ENCODE measurements at places on chromosomes 6 and 20.
A peak's percentile ranks its signal among the peaks of the same experiment; 100 is the strongest.

- DNase-seq: peak; percentile 96
Measured at GRCh38 chr20:25399037-25399430, 8.4 kb upstream of the ABHD12 start.

DNA sequence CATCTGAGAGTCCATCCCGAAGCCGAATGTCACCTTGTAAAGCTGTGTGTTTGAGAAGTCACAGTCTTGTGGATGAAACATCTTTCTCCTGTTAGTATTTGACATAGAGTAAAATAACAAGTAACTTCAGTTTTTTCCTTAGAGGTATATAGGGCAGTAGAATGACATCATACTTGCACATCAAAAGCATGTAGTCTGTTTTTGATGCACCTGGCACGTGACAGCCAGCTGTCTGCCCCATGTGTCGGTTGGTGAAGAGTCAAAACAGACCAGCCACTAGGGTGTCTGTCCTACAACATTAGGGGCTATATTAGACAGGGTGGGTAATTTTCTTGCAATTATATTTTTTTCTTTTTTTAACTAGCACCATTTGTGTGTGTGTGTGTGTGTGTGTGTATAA lies 70.2 kb downstream of the SNX9 start:
- DNase-seq: no peak

- DNase-seq: no peak
Measured at GRCh38 chr6:15285682-15286294, 39.9 kb downstream of the JARID2 start.

GRCh38 chr6:149492798-149493343 lies 8.1 kb upstream of the ZC3H12D start:
- DNase-seq: no peak

DNA sequence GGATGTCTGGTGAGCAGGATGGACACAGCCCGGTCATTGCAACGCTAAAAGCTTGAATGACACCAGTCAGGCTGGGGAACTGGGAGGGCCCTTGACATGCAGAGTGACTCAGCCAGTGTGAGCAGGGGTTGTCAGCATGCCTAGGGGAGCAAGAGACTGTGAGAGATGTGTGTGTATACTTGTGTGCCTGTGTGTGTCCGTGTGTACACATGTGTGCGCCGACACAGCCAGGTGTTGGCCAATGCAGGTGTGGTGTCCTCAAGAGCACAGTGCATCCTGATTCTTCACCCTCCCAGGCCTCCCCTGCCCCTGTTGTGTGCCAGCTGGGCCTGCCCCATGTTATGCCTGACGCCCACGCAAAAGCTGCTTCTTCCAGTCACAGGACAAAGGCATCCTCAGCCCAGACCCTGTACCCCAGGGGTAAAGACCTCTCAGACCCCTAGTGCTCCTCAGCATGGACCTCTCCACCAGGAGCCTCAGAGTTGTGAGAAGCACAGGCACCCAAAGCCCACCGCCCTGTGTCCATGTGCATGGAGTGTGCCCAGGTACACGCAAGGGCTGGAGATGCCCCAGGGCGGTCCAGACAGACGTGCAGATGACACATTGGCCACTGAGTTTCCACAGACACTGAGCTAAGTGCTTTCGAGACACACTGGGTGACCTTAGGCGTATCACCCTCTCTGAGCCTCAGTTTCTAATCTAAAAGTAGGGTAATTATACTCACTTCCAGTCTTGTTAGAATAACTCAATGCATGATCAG lies 16.6 kb downstream of the NRSN2 start:
- no peak for DNase-seq

- no peak for DNase-seq
Measured at GRCh38 chr6:22083119-22083518, 213.7 kb downstream of the PRL start.

- no peak for DNase-seq
Measured at GRCh38 chr20:49982072-49982345, 771 bp upstream of the SNAI1 start.

- no peak for DNase-seq
Measured at GRCh38 chr6:52392944-52393343, 27.2 kb upstream of the EFHC1 start.

DNA sequence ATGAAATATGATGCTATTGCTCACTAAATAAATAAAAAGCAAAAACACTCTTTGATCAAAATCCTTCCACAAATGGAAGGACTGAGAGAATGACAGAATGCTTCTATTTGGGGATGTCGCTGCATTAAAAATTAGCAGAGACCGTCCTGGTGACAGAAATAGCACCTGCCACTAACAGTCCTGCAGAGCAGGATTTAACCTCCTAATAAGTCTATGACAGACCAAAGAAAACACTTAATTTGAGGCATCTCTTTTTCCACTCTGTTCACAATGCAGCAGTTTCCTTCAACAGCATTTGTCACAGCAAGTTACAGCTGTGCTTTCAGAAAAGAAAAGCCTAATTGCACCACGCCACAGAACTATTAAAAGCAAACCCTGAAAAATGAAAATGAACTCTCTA lies 140.6 kb upstream of the BEND6 start:
- peak; percentile 56 for DNase-seq

GRCh38 chr6:7761051-7761450 lies 35.2 kb downstream of the BMP6 start:
- DNase-seq: no peak

GRCh38 chr6:14634072-14634471 lies 516.5 kb downstream of the CD83 start:
- no peak for DNase-seq

- DNase-seq: no peak
Measured at GRCh38 chr6:105319331-105319730, 83.6 kb downstream of the PREP start.

GRCh38 chr20:5197270-5197827 lies 70.5 kb downstream of the CDS2 start:
- DNase-seq: no peak

DNA sequence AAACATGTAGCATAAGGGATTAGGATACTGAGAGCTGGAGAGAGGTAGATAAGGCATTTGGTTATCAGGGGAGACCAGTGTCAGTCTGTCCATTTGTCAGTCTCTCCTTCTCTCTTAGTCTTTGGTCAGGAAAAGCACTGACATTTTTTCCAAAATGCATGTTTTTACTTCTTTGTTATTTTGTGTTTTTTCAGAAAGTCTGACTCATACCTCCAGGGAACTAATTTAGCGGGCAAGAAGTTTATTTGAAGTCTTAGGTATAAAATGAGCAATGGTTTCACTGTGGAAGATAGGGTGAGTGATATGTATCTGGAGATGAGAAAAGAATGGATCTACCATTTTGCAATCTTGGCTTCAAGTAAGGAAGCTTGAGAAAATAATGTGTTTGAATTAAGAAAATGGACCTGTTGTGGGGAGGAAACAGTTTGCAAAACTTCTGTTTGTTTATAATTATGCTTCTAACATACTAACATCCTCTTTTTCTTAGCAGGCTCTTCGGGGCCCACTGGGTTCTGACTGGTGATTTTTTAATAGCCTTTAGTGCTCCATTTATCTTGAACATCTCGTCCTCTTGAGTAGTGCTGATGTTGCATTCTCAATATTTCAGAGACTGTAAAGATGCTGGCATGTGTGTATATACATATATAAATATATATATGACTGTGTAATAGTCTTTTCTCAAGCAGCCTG lies 66.9 kb upstream of the FABP7 start:
- DNase-seq: no peak

DNA sequence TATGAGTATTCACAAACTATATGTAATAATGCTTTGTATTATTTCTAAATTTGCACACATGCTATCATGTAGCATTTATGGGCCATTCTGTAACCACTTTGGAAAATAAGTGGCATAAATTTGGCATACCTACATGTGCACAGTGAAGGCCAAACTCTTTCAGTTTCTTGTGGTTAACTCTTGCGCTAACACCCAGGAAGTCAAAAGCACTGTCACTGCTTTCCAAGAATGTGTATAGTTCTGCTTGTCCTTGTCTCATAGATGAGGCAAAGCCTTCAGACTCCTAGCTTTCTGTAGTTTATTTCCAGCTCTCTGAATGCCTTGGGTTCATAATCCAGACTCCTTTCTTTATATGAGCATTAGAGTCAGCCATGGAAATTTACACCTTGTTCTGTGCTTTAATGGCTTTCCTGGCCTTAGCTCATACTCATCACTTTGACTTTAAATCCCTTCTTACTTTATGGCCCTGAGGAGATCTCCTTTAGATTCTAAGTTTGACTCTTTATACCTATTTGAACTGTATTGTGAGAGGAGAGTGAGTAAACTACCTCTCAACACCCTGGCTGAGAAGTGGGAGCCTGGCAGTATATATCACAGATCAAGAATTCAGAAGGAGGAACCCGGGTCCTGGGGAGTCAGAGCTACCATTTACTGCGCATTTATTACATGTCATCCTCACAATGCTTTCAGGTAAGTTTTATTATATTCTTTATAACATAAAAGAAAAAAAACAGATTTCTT lies 949 bp upstream of the SLC17A3 start:
- DNase-seq: no peak

GRCh38 chr6:33166363-33166762 lies 25.9 kb downstream of the COL11A2 start:
- DNase-seq: no peak

DNA sequence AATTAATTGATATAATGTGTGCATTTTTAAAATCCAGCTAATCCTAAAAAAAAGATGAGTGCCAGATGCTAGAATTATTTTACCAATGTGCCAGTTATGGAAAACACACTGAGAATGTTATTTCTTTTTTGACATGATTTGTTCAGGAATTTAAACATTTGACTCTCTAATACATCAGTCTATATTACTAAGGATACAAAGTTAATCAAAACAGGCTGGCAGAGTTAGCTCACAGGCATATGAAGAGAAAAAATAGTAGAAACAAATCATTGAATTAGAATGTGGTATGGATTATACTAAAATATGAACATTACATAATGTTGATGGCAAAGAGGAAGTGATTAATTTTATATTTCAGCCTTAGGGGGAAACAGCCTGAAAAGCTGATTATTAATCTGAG lies 368.3 kb upstream of the GJE1 start:
- no peak for DNase-seq

DNA sequence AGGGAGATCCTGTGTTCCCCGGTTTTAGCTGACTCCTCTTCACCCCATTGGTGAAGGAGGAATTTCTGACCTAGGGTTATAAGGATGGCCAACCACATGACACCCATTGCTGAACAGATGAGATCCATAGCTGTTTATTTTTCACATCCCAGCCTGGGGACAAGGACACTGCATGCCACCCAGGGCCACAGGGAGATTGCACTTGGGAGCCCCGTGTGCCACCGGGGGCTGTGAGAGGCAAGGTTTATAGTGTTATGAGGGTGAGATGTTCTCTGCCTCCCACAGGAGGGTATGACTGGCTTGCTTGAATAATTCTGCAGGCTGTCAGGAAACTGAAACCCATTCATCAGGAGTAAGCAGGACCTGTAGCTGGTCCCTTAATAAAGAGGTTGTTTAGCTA lies 14.7 kb upstream of the SLPI start:
- no peak for DNase-seq

DNA sequence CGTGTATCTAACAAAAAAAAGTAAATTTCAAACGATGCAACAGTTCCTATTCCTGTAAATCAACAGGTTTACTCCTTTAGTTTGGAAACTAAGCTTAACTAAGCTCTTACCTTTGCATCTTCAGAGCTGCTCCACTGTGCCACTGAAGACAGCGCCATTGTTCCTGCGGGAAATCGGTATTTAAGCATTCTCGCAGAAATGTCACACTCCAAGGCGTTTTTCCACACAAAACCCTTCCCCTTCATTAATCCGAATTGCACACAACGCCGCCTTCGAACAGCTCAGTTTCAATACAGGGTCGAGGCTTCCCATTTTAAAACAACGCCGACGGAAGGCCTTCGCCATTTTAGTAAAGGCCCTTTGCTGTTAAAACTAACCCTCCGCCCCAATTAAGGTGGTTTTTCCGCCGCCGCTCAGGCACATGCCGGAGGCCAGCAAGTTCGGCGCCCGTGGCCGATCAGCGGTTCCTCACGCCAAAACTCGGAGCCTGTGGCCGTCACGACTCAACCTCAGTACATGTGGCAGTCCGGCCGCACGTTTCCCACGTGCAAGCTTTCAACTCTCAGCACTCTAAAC lies 35.4 kb upstream of the SYNCRIP start:
- DNase-seq: peak; percentile 41

- DNase-seq: no peak
Measured at GRCh38 chr6:117619178-117619577, 16.9 kb upstream of the GOPC start.

DNA sequence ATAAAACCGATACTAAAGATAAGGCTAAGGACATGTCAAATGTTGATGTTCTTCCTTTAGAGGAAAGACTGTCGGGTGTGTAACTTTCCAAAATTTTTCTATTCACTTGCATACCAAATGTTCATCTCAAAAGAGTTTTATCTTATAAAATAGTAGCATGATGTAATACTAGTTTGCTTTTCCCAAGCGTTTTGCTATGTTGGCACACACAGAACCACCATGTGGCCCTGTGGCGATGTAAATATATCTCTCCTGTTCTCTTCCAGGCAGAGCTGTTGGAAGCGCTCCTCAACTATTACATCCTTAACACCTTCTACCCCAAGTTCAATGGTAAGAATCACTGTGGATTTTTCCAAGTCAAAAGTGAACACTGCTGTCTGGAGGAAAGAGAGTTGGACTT lies 26.5 kb downstream of the LBP start:
- DNase-seq: no peak

DNA sequence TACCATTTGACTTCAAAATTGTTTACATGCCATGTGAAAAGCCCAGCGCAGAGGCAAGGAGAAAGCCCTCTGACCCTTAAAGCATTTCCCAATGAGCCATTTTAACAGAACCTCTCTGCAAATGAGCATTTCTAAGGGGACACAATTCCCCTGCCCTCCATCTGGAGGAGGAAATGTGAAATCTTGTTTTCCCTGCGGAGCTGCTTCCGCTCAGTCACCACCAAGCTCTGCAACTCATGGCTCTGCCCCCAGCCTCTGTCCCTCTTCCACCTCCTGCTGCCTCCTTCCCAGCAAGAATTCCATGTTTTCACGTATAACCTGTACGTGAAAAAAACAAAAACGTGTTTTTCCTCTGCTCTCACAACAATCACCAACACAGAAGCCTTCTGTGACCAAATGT lies 12.3 kb downstream of the RIN2 start:
- DNase-seq: no peak

GRCh38 chr6:47360388-47360787 lies 50.7 kb upstream of the TNFRSF21 start:
- DNase-seq: no peak

- DNase-seq: no peak
Measured at GRCh38 chr6:84119277-84119676, 85.7 kb downstream of the MRAP2 start.
